ENCODE measurements at places on chromosomes 3 and 15.
A peak's percentile ranks its signal among the peaks of the same experiment; 100 is the strongest.

- peak; percentile 5 for DNase-seq
These were observed 225.1 kb downstream of the SNRPN start for GRCh38 chr15:25179673-25180511.

- no peak for DNase-seq
These were observed 609.7 kb downstream of the PDCD6IP start for GRCh38 chr3:34408088-34408487.

GRCh38 chr3:112635674-112636073, 5.3 kb downstream of the CCDC80 start:
- DNase-seq: peak; percentile 76

DNA sequence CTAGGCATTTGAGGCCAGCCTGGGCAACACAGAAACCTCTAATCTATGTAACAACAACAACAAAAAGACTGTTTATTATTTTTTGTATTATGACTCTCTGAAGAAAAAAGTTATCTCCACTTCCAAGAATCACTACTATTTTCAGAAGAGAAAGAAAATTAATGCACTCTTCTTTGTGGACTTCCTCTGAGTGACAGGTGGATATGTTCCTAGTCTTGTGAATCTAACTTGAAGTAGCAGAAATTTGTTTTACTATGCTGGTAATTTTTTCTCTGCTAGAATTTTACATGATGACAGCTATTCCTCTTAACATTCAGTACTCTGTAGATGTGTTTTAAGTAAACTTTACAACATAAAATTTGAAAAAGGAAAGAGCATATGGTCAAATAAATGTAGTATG, 16.7 kb downstream of the DYNC1LI1 start:
- no peak for DNase-seq

- no peak for DNase-seq
These were observed 22.2 kb downstream of the MESD start for GRCh38 chr15:80967451-80967850.

DNA sequence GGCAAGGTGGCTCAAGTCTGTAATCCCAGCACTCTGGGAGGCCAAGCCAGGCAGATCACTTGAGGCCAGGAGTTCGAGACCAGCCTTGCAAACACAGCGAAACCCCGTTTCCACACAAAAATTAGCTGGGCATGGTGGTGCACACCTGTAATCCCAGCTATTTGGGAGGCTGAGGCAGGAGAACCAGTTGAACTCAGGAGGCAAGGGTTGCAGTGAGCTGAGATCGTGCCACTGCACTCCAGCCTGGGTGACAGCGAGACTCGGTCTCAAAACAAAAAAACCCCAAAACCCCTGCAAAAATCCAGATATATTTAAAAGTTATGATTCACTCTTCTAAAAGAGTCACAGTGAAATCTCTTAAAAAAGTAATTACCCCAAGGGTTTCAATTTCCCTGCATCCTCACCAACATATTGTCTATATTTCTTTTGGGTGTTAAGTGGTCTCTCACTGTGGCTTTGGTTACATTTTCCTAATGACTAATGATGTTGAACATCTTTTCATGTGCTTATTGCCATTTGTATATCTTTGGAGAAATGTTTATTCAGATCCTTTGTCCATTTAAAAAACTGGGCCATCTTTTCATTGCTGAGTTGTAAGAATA, 73.2 kb upstream of the UBP1 start:
- DNase-seq: no peak

- no peak for DNase-seq
These were observed 32.1 kb upstream of the PIAS1 start for GRCh38 chr15:68022061-68022460.

- DNase-seq: no peak
These were observed 763.5 kb downstream of the EDEM1 start for GRCh38 chr3:5951026-5951425.

GRCh38 chr15:94523873-94524272, 292.5 kb downstream of the MCTP2 start:
- no peak for DNase-seq

DNA sequence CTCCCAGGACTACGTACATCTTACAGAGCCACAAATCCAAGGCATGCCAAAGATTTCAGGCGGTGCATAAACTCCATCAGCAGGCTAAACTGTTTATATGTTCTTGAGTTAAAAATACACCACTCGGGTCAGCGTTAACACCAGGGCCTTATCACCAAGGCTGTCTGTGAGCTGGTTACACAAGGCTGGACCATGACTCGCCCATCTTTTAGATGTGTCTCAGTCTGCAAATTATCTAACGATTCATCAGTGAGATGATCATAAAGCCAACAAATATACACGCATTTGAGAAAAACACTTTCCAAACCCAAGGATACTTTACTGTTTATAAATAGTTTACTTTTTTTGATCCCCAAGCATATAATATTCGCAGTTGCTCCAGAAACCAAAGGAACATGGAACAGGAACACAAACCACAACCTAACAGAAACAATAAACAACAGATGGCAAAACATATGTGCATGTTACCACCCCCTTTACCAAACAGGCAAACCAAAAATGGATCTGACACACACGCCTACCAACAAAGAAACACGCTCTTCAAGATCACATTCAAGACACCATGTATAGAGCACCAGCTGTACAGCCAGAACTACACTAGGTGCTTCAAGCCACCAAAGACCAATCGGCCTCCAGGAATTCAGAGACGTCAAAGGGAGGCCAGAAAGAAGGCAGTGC, 15.4 kb downstream of the LRIG1 start:
- DNase-seq: no peak
